ENCODE measurements at places on chromosomes 16 and 17. TPM values are rescaled to one million over a fixed set of nuclear protein-coding genes. Genes with fewer than 3 reads are reported as not detected.

Gene SLC2A4
- total RNA-seq = not detected

Gene C16orf96
- not detected for total RNA-seq

Gene HBA2
- total RNA-seq = not detected

Gene MT3
- total RNA-seq = not detected

Measured in bladder microvascular endothelial cell (primary cell).